ENCODE measurements at places on chromosomes 13 and 19.

DNA sequence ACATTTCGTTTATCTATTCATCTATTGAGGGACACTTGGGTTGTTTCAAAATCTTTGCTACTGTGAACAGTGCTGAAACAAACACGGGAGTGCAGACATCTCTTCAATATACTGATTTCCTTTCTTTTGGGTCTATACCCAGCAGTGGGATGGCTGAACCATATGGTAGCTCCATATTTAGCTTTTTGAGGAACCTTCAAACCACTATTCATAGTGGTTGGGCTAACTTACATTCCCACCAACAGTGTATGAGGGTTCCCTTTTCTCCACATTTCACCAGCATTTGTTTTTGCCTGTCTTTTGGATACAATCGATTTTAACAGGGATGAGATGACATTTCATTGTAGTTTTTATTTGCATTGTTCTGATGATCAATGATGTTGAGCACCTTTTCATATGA is 798.2 kb downstream of the UQCRFS1 start:
- no peak for DNase-seq

- no peak for DNase-seq
Measured at GRCh38 chr13:24032252-24032651, 128.3 kb upstream of the SPATA13 start.

- peak; percentile 62 for DNase-seq
Measured at GRCh38 chr19:2081873-2082810, 14.0 kb downstream of the MOB3A start.

GRCh38 chr19:50897612-50898011 is 13.6 kb downstream of the KLK4 start:
- DNase-seq = no peak

GRCh38 chr13:59710996-59711701 is 452.6 kb downstream of the DIAPH3 start:
- DNase-seq = no peak

DNA sequence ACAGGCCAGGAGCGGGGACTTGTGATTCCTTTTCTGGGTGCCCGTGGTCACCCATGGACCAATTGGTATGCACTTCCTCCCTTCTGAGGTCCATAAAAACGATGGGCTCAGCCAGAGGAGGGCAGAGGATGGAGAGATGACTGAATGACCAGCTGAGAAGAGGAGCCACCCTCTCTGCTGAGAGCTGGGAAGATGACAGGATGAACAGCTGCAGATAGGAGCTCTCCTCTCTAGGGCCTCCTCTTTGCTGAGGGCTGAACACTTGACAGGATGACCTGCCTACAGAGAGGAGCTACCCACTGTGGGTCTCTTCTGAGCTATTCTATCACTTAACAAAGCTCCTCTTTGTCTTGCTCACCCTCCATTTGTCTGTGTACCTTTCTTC is 4.1 kb downstream of the IGFL4 start:
- no peak for DNase-seq
